ENCODE measurements at places on chromosomes 3 and 15.

DNA sequence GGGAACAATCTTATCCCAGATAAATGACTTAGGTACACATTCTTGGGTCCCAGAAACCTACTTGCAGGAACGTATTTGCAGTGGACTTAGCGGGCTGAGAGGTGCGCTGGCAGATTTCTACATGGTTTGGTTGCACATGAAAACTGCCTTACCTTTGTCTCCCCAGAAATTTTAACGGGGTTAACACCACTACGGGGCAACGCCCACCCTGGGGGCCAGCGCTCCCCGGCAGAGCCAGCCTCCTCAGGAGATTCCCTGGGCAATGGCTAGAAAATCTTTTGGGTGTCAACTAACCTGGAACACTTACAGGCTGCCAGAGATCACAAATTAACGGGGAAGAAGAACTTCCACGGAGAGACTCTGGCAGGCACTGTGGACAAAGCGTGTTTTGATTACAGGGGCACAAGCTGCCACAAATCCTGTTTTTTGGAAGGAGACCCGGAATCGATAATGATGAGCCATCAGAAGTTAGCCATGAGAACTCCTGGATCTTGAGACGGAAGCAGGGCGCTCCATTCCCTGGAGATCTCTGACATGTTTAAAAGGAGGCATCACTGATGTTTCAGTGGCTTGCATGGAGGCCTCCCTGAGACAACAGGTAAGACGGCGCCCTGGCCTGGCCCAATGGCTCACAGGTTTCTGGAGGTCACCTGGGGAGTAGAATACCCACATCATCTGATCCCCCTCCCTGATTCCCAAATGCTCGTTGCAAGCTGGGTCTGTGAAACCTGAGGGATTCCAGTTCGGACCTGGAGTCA lies 288.9 kb downstream of the ADAMTS17 start:
- DNase-seq: no peak

DNA sequence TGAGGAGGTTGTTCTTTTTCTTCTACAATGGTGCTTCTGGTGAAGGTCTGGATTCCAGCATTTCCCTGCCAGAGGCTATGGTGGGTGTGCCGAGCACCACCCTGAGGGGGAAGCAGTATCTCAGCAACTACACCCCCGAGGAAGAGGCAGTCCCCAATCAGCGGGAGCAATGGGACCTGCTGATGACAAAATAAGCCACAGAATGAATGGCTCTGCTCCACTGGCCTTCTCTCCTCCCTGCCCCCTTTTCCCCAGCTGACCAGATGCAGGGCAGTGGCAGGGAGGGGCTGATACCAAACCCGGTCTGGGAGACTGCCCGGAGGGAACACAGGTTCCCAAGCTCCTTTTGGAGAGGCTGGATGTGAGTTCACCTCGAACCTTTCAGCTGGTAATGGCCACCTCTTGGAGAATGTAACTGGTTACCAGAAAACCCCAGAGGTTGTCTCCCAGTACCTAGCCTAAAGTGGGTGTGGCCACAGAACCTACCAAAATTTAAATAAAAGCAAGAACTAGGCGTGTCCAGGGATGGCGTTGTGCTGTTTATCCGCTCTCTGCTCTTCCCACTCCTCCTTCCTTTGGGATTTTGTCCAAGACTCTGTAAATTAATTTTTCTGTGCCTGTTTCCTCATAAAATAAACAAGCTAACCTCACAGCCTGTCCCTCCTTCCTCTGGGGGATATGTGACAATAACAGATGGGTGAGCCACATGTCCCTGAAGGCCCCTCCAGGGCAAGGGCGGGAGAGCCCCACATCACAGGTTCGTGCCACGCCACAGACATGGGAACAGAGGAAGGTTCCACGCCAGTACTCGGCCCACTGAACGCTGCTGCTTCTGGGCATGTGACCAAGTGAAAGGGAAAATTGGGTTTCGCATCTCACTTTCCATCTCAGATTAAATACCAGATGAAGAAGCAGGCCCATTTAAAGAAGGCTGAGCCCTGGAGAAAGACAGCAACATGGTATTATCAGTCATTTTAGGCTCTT lies 35.1 kb upstream of the SPTBN5 start:
- peak; percentile 85 for DNase-seq

GRCh38 chr15:88630141-88630721 lies 8.6 kb upstream of the ISG20 start:
- peak; percentile 52 for DNase-seq

- no peak for DNase-seq
These were observed 79.0 kb upstream of the MLF1 start for GRCh38 chr3:158491968-158492367.

DNA sequence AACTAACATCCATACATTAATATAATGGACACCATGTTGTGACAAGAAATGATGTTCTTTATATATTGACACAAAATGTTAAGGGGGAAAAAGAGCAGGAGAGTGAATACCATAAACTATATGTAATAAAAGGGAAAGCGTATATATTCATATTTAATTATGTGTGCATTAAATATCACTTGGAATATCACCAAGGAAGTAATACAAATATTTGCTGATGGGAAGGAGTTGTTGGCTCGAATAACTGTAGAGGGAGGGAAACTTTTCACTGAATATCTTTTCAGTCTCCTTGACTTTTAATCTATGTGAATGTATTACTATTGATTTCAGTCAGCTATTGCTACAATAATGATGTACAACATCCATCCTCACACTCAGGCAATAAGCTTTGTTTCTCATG lies 167.0 kb upstream of the DPH6 start:
- no peak for DNase-seq

DNA sequence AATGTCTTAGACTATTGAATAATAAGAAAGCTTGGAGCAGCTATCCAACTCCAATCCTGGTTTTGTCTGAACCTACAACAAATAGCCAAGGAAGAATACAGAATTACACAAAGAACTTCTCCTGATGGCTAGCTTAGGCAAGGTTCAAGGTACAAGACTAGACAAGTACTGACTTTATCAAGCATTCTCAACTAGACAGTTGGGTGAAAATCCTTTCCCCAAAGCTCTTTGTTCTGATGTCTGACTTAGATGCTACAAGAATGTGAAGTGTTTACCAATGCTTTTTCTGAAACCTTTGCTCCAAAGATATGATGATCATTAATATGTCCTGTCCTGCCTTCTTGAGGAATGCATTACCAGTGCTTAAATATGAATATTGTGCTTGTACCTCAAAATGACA lies 113.8 kb downstream of the ANXA2 start:
- DNase-seq: no peak

DNA sequence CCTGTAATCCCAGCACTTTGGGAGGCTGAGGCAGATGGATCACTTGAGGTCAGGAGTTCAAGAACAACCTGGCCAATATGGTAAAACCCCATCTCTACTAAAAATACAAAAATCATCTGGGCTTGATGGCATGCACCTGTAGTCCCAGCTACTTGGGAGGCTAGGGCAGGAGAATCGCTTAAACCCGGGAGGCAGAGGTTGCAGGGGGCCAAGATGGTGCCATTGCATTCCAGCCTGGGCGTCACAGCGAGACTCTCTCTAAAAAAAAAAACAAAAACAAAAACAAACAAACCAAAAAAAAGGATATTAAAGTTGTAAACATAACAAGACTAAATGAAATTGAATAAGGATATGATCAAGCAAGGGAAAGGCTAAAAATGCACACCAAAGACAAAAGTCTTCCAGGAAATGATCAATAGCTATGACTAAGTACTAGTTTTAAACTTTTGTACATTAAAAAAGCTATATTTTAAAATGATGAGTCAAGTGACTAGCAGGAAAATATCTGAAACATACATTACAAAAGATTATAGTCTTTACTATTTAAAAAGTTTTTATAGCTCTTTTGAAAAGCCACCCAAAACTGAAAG lies 28.6 kb downstream of the KLHL6 start:
- no peak for DNase-seq

DNA sequence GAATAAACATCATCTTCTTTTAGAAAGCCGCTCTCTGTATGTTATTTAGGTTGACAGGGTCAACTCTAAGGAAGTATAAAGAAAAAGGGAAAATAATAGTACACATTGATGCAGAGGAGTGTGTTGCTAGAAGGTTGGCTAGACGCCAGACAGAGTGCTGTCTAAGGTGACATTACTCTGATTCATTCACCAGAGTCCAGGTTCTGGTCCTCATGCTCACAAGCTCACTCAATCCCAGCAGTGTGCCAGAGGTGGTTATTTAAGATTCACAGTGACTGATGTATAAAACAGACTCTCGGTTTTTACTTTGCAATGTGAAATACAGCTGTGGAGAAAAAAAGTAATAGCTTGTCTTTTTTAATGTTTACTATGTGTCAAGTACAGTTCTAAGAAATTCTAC lies 1.7 kb downstream of the CFAP44 start:
- DNase-seq: no peak

- DNase-seq: no peak
These were observed 3.0 kb upstream of the KLHL6 start for GRCh38 chr3:183558495-183558894.

DNA sequence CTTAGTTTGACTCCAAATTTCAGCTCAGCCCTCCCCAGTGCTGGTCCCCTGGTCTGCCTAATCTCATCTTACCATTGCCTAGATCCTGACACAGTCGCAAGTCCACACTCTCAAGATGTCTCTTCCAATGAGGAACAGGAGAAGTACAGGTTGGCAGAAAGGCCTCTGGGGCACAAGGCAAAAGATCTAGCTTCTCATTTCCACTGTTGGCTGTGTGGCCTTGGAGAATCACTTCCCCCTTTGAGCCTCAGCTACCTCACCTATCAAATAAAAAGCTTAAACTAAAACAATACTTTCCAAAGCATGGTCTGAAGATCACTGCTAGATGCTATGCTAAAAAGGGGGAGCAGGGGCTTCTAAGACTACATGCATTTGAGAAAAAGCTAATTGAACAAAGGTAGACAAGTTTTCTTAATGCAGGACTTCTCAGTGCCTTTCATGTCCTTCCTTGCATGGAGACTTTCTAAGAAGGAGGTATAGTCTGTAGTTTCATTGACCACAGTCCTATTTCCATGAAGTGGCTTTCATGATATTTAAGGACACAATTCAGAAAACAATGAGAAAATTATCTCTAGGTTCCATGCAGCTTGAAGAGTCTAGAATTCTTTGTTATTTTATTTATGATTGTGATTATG lies 118.0 kb upstream of the RAD18 start:
- no peak for DNase-seq

DNA sequence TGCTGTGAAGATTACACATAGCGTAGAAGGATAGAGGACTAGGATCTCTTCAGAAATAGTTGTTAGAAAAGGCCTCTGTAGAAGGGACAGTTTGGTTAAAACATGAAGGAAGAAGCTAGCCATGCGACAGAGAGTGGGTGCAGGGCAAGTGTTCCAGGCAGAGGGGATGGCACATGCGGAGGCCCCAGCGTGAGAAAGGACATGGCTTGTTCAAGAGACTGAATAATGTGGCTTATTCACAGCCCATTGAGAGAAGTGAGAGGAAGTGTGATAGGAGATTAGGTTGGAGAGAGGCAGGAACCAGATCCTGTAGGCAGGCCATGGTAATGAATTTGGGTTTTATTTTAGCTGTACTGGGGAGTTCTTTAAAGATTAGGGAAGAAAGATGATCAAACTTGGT lies 56.4 kb downstream of the NEO1 start:
- DNase-seq: no peak

DNA sequence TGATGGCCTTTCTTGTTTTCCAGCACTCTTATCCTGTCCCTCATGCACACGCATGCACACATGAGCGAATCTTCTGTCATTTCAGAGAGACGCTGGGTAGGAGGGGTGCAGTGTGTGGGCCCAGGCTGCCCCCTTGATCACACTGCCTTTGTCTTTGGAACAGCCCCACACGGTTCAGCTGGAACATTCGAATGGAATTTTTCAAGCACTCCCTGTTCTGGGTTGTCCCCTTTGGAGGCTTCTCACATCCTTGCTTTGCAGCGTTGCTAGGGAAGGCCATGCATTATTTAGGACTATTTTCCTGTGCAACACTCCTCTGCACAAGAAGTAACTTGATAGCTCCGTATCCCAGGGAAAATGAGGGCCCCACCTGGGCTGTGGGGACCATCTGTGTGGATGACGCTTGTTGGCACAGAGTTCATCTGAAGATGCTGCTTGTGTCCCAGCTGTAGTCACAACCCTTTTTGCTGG lies 78.4 kb downstream of the SPSB4 start:
- no peak for DNase-seq

DNA sequence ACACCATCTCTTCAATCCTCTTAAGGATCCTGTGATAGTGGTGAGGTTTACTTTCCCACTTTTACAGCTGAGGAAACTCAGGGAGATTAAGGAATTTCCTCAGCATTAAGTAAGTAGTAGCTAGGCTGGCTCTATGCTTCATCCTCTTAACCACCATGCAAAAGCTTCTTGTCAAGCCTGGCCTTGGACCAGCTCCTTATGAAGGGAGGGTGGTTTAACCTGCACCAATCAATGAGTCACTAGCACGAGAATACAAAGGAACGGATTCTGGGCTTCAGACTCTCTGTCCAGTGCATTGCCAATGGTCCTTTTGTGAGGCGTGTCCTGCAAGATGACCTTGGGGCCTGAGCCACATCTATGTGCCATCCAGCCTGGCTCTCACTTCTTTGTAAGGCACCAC lies 202.0 kb upstream of the CFAP20DC start:
- DNase-seq: no peak

GRCh38 chr15:99085413-99086326 lies 19.2 kb upstream of the SYNM start:
- no peak for DNase-seq

DNA sequence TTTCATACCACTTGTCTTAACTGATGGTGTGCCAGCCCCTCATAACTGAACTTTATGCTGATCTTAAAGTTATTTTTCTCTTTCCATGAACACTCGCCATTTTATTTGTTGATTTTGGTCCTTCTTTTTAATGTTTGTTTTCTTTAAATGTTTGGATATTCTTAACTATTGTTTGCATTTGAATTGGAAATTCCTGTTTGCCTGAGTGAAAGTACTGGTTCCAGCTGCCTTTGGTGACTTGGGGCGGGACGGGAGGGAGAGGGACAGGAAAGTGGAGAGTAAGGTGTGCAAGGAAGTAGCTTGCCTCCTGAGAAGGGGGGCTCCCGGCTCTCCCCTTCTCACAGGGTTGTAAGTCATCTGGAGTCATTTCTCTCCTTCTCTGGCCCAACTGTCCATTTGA lies 287.1 kb upstream of the PPP2R3A start:
- DNase-seq: no peak

DNA sequence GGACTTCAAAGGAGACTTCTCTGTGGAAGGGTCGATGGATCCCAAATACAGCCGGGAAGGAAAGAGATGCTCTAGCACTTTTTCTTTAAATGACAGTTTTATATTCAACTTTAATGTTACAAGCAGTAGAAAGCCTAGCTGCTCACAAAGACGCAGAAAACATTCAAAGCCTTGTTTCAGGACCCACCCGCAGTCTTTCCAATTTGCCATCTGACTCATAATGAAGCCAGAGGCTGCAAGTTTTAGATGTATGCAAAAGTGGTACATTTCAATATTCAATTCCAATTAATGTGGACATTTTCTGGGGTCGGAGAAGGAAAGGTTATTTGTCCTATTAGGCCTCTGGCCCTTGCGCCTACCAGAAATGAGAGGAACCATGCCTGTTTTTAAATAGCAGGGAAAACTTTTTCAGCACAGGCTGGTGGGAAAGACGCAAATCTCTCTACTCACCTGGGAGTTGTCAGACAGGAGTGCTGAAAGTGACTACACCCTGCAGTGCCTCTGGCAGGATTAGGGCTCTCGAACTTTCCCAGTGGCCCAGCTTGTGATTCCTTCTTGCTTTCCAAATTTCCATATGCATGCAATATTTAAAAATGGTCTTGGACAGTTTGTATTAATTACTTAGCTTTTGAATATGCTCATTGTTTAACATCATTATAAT lies 117.4 kb upstream of the MBNL1 start:
- DNase-seq: peak; percentile 38

- no peak for DNase-seq
These were observed 68.9 kb upstream of the WNT5A start for GRCh38 chr3:55555873-55556618.

GRCh38 chr15:91632176-91632575 lies 221.3 kb upstream of the SLCO3A1 start:
- DNase-seq: no peak
